ENCODE measurements at places on chromosomes 2 and 18.

- no peak for DNase-seq
These were observed 28.8 kb upstream of the INHBB start for GRCh38 chr2:120317180-120317533.

DNA sequence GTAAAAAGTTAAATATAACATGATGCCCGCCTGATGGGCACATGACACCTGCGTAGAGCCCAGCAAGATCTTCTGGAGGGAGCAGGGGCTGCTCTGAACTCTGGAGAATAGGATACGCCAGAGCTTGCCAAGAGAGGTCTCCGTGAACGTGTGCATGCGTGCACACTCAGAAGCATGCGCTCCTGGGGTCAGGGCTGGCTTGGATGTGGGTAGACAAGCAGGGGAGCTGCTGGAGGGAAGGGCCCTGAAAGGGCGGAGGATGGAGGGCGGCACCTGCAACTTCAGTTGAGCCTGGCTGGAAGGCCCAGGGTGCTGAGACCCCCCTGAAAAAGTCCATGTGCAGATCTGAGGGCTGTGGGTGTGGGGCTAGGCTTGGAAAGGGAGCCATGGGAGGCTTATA is 828.4 kb upstream of the SALL3 start:
- DNase-seq: no peak

- DNase-seq: no peak
These were observed 32.7 kb downstream of the VSNL1 start for GRCh38 chr2:17573085-17573803.

GRCh38 chr18:26091047-26091630 is 726 bp upstream of the SS18 start:
- DNase-seq: peak; percentile 46

DNA sequence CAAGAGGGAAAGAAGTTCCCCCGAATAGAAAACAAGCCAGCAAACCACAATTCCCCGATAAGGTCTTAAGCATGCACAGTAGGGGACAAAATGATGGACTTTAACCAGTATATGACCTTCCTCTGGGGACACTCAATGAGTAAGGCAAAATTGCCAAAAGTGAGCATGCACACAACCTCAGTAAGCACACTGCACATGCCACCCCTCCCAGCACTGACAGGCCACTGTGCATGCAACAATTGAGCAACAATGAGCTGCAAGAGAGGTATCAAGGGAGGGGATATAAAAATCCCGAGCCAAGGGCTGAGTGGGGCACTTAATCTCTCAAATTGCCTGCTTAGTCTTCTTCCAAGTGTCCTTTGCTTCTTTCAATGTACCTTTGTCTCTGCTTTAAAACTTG is 935.8 kb upstream of the SLC39A10 start:
- no peak for DNase-seq

DNA sequence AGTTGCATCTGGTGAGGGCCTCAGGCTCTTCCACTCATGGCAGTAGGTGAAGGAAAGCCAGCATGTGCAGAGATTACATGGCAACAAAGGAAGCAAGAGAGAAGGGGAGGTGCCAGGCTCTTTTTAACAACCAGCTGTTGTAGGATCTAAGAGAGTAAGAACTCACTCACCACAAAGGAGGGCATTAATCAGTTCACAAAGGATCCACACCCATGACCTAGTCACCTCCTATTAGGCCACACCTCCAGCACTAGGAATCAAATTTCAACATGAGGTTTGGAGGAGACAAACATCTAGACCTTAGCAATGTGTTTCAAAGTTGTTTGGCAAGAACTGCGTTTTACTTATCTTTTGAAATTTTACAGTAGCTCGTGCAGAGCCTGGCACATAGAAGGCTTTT is 20.5 kb upstream of the REG3A start:
- DNase-seq: no peak

GRCh38 chr2:120257522-120257921 is 4.9 kb downstream of the RALB start:
- no peak for DNase-seq

DNA sequence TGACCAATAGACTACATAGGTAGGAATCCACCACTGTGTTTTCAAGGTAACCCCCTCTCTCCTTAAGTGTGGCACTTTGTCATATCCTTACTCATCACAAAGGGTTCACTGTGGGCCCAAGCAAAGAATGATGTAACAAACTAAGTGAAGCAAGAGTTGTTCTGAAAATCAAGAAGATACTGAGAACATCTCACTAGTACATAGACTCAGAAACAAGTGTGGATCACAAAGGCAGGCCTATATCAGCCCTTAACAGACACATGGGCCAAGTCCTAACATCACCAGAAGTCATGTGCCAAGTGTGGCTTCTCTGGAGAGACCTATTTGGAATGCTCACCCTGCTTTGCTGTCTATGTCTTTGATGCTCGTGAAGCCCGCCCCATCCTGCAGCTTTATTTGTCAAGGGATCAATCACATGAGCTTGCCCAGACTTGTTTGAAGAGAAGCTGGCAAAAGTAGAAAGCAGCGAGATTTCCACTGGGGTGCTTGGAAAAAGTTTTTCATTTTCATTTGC is 131.2 kb upstream of the TTC39C start:
- peak; percentile 56 for DNase-seq

GRCh38 chr2:207256476-207257207 is 90.9 kb upstream of the KLF7 start:
- no peak for DNase-seq

- no peak for DNase-seq
These were observed 856.6 kb upstream of the VRK2 start for GRCh38 chr2:57190007-57190406.

DNA sequence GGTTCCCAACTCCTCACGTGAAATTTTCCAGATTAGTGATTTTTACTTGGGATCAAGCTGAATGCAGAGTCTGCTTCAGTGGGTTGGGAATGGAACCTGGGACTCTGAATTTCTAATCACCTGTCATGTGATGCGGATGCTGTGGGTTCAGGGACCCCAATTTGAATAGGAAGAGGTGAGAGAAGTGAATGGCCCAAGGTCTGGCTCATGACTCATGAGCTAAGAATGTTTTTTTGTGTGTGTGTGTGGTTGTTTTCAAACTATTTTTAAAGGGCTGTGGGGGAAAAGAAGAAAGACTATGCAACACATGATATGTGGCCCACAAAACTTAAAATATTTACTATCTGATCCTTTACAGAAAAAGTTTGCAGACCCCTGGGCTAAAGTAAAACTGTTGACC is 108.5 kb upstream of the CYRIA start:
- DNase-seq: no peak

DNA sequence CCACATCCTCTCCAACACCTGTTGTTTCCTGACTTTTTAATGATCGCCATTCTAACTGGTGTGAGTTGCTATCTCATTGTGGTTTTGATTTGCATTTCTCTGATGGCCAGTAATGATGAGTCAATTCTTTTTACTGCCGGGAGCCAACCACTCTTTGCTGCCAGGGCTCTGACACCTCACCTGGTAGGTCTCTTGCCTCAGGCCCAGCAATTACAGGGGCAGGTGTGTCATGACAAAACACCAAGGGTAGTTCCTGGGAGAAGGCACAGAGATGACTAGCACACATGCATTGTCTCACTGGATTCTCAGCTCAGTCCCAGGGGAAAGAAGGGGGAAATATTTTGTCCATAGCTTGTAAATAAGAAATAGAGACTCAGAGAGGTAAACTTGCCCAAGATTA is 122.3 kb downstream of the CHST9 start:
- DNase-seq: peak; percentile 30

GRCh38 chr18:34697233-34697632 is 12.9 kb upstream of the DTNA start:
- no peak for DNase-seq

DNA sequence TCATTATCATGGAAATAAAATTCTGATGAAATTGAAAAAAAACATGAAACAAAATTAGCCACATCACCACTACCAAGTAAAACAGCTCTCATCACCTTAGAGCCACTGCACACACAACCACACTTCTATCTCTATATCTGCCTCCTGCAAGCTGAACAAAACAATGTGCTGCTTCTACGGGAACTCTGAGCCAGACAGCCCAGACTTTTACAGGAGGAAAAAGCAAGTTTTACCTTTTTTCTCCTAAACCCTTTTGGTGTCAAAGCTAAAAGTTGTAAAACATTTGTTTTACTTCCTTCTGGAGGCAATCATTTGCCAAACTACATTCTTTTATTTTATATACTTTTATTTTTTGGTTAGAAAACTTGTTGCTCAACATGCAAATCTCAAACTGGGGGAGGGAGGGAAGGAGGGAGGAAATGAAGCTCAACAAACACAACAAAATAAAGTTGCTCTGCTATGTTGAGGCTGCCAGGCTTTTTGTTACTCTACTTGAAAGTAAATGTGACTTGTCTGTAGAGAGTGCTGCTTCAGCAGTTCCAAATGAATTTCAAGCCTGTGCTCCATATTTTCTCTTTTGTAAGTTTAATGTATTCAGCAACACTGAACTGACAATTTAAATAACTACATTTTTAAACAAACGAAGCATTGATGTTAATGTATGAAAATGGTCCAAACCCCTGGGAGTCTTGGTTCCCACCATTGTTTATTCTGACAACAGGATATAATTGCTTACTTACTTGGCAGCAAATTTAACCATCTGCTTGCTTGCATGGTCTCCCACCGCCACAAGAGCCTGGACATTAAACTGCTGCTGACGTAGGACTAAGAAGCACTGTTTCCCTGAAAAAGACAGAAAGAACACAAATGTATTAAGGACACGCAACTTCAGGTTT is 24.5 kb downstream of the DARS1 start:
- DNase-seq: no peak

GRCh38 chr2:229610872-229611271 is 103.5 kb downstream of the DNER start:
- no peak for DNase-seq

- peak; percentile 66 for DNase-seq
These were observed 128.6 kb upstream of the NYAP2 start for GRCh38 chr2:225270861-225271260.

DNA sequence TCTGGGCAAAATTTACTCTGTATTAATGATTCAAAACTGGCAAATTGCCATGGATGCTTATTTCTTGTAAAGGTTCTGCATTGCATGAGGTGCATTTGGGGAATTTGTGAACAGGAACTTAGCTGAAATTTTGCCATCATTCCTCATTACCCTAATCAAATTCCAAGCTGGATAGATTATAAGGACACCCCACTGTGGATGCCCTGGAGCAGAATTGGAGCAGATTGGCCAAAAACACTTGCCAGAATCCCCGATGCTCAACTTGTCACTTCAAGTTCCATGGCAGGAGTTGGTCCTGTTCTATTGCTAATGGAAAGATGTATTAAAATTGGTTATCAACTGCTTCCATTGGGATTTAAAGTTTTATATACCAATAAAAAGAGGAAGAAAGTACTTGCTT is 237.9 kb downstream of the CCDC102B start:
- DNase-seq: no peak

DNA sequence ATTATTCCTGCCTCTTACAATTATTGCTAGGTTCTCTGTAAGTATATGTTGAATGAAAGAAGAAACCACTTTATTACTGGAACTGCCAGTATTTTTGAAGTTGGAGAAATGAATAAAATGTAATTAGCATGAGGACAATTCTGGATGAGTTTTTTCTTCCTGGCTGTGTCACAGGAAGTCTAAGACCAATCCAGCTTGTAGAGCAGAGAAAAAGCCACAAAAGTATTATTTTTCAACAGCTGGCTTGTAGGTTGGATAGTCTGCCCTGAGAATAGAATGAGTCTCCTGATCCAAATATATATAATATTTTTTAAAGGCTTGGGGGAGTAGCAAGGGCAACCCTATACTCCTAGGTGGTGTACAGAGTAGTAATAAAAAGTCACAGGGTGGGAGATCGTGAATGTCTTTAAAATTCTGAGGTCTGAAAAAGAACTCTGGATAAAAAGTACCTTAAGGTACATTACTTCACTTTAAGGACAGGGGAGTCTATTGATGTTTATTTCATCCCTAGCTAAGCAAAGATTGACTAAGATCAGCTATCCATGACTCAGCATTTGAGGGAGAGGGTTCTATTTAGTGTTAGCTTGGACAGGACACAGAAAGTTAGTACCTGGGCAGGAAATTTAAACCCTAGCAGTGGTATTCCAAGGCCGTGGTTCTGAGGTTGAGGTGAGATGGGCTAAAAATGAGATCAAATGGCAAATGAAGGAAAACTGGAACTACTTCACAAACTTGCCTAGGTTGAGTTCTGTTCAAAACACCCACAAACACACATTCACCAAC is 31.7 kb downstream of the SLC40A1 start:
- DNase-seq: no peak

DNA sequence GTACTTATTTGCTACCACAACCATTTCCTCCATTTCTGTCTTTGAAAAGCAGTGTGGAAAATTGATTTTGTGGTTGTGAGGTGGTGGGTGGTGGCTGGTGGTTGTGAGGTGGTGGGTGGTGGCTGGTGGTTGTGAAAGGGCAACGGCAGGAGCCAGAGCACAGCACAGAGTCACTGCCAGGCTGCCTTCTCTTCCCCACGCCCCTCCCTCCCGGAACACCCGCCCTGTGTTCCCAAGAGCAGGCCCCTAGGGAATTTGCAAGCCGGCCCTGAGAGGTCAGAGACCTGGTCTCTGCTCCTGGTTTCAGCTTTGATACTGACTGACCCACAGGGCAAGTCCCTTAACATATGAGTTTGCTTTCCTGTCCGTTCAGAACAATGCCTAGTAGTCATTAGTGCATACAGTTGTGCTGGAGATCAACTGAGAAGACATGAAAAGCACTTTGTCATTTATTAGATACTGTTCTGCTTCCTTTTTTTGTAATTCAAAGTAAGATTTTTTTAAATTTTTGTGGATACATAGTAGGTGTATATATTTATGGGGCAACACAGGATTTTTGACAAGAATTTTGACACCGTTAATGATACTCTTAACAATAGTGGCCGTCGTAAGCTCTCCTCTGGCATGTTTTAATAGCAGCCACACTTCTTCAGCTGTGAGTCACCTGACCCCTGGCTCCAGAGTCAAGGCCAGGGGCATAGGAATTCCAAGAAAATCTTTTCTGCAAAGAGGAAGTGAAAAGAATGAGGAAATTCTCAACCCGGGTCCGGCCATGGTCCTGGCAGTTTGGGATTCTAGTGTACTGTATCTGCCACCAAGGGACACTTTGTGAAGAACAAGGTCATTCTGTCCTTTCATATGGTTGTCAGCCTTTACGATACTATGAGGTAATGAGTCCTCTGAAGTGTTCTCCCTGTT is 53.2 kb downstream of the ITGA6 start:
- DNase-seq: no peak

DNA sequence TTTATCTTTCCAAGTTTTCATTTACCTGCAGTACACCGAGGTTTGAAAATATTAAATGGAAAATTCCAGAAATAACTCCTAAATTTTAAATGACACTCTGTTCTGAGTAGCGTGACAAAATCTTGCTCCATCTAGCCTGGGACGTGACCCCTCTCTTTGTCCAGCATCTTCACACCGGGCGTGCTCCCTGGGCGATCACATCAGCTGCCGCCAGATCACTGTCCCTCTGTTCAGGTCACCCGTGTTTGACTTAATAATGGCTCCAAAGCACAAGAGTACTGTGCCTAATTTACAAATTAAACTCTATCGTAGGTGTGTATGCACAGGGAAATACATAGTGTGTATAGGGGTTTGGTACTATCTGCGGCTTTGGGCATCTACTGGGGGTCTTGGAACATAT is 6.1 kb upstream of the TMEM185B start:
- DNase-seq: no peak

GRCh38 chr18:76518123-76518859 is 23.2 kb upstream of the ZNF516 start:
- DNase-seq: no peak
